ENCODE measurements at places on chromosomes 16 and 17. TPM values are rescaled to one million over a fixed set of nuclear protein-coding genes. Genes with fewer than 3 reads are reported as not detected.

GRCh38 chr16:14121872-14122271, 50.8 kb downstream of the MRTFB start:
- no peak for DNase-seq

- DNase-seq, result peak; percentile 87
Observed at GRCh38 chr16:3065069-3065741, at the start of gene IL32. IL32 (plus strand) TSS chr16:3065640; CDS start chr16:3065812, 172 bp downstream.

DNA sequence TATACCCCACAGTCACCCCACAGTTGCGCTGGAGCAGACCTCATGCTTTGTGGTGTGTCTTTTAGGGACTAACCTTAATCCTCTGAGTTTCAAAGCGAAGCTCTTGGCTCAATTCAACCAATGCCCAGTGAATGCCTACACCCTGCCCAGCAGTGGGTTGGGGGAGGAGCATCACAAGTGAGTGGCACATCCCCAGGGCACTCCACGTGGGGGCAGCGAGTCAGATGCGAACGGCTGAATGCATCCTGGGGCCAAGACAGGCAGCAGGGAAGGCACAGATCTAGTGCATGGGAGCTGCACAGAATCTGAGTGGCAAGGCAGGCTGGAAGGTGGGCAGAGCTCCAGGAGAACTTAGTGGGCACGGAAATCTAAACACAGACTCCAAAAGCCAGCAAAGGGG, 39.2 kb downstream of the IFT140 start:
- no peak for DNase-seq

GRCh38 chr16:68985855-68986254, 119.6 kb upstream of the HAS3 start:
- no peak for DNase-seq

- DNase-seq, result peak; percentile 37
Observed at GRCh38 chr16:75218256-75219076, at the start of gene CTRB1. CTRB1 (plus strand) TSS chr16:75218988; CDS start chr16:75219008, 20 bp downstream.

DNA sequence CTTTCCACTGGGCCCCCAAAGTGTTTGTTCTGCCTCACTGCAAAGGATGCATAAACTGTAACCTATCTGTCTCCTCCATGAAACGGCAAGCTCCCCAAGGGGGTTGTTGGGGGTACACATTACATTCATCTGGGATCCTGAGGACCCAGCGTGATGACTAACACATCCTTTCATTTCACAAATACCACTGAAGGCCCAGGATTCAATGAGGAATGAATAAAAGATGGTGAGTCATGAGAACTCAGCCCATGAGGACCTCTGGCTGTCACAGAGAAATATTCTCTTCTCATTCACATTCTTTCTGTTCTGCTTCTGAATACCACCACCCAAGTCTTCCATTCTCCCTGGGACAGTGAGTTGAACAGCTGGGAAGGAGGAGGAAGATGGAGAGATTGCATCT, 149.8 kb downstream of the RBFOX3 start:
- no peak for DNase-seq

GRCh38 chr16:66512272-66513110, 37.4 kb downstream of the TK2 start:
- DNase-seq, result no peak

DNA sequence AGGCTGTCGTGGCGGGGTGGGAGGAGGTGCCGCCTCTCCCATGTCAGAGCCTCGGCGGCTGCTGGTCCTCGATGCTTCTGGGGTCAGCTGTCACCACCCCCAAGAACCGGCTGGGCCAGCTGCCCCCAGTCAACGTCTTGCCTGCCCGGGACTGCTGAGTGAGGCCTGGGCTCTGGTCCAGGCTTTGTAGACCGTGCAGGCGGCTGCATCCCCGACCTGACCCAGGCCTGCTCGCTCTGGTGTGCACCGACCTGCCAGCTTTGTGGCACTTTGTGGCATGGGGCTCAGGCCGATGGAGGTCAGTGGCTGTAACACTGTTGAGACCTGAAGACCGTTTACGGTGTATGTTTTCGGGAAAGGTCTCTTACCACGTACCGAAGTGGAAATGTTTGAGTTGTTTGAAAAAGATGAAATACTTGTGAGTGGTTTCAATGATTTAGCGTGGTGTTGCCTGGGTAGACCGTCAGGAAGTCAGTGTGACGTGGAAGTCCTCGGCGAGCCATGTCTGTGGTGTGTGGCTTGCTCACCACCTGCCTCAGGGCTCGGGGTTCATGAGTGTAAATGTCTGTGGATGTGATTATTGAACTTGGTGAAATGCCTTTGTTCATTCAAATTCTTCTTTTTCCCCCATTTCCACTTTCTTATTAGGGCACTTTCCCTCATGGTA, 53.2 kb upstream of the ZNF750 start:
- peak; percentile 82 for DNase-seq

DNA sequence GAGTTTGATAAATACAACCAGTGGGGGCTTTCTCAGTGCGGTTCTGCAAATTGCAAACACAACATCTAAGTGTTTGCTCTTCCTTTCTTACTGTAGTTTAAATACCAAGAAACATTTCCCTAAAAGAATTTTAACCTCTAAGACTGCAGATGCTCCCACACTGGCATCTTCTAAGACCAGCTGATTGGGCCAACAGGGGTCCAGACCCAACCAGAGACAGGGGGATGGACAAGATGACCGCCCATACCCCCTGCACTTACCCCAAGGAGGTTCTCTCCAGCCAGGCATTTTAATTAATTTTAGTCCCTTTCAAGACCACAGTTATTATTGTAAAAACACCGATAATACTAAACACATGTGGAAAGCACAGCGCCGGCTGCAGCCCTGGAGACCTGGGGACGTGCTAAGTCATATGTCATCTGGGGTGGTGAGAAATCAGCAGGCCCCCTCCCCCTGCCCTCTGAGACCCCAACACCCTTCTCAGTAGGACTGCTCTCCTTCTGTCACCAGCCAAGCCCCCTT, 242.3 kb downstream of the SOX9 start:
- DNase-seq, result no peak

GRCh38 chr16:83579436-83579835, 228.3 kb upstream of the HSBP1 start:
- DNase-seq, result no peak

GRCh38 chr17:79617740-79618382, 7.0 kb upstream of the RBFOX3 start:
- no peak for DNase-seq

DNA sequence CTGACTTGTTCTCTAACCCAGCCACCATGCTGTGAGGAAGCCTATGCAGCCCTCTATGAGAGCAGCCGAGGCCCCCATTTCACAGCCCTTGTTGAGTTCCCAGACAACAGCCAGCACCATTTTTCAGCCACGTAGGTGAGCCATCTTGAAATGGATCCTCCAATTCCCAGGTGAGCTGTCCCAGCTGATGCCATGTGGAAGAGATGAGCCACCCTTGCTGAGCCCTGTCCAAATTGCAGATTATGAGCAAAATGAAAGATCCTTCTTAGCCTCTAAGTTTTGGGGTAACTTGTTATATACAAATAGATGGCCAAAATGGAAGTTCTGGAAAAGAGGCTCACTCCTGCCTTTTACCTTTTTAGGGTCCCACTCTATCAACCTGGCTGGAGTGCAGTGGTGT, 25.7 kb upstream of the TIMP2 start:
- DNase-seq, result no peak

- peak; percentile 28 for DNase-seq
Observed at GRCh38 chr17:35554668-35555067, 6.0 kb downstream of the SLFN14 start.

DNA sequence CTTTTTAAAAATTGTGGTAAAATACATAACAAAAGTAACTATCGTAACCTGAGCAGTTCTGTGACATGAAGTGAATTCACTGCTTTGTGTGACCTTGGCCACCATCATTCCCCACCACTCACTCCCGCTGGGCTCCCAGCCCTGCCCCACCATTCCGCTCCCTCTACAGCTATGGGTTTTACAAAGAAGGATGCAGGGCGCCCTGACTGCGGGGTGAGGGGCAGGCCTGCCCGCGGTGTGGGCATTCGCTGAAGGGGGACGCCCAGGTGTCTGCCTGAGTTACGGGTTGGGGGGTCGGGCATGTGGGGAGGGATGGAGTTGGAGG, at the start of gene CEMP1:
Gene CEMP1 (minus strand): TSS at position 38 of the 325 bp plus-strand sequence. CDS start 335 bp downstream, outside the sequence.
- no peak for DNase-seq

The MON1B gene
- total RNA-seq, result 63.7 TPM

The LCMT1 gene
- 50.1 TPM for total RNA-seq

The KIF2B gene
- not detected for total RNA-seq

The ATP5PD gene
- 249 TPM for total RNA-seq

The SALL1 gene
- not detected for total RNA-seq

The CTF1 gene
- total RNA-seq, result 0.43 TPM

The ST6GALNAC1 gene
- total RNA-seq, result 2.3 TPM

The TUBB3 gene
- 1.4 TPM for total RNA-seq
